Tibial nerve (tissue), 4 donors: ENCODE measurements at places on chromosomes 12 and 14.

DNA sequence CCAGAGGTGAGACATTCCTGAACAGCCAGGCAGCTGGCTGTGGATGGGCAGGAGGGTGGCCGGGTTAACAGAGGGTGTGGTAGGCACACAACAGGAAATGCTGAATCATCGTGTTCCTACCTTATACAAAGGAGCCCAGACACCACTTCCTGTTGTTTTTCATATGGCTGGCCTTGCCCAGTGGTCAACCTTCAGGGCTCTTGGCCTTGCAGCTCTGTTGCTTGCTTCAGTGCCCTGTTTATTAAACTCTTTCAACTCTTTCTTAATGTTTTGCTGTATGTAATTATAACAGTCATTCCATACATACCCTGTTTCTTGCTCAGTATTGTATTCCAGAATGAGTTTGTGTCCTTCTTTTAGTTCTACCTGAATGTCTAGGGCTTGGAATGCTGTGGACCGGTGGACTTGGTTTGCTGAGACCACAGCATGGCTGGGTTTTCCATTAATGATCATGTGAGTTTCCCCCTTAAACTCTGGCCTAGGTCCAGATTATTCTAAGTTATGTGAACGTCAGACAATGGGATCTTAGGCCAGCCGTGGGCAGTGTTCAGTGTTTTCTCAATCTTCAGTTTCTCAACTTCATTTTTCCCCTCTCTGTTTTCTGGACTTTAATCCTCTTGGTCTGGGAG is 11.9 kb downstream of the CFAP54 start:
- H3K27me3 ChIP-seq, result no peaks in the 10 kb centered on the region
- H3K36me3 ChIP-seq, result no peaks in the 10 kb centered on the region
- no peaks in the 10 kb centered on the region for H3K4me1 ChIP-seq
- H3K27ac ChIP-seq, result peak overlapping the region; percentile 23

- no peak overlapping the region for H3K4me3 ChIP-seq
- H3K36me3 ChIP-seq, result no peaks in the 10 kb centered on the region
- DNase-seq, result no peak
- H3K27ac ChIP-seq, result no peak overlapping the region
- H3K27me3 ChIP-seq, result no peaks in the 10 kb centered on the region
Measured at GRCh38 chr14:83184531-83184930, 1650.9 kb upstream of the SEL1L start.

DNA sequence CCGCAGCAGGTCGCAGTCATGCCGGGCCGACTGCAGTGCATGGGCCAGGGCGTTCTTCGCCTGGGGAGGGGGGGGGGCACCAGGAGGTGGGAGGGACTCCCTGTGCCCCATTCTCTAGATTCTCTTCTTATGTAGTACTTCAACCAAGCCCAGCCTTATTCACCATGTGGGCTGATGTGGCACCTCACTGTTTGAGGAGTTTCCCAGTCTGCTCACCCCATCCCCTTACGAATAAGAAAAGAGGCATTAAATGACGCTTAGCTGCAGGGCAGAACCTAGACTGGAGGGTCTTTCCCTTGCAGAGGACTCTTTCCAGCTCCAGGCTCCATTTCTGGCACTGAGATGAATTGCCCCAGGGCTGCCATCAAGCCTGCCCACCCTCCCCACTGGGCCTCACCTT is 12.2 kb downstream of the CMTM5 start:
- DNase-seq, result no peak
- no peak overlapping the region for H3K27ac ChIP-seq
- H3K4me3 ChIP-seq, result no peak overlapping the region

DNA sequence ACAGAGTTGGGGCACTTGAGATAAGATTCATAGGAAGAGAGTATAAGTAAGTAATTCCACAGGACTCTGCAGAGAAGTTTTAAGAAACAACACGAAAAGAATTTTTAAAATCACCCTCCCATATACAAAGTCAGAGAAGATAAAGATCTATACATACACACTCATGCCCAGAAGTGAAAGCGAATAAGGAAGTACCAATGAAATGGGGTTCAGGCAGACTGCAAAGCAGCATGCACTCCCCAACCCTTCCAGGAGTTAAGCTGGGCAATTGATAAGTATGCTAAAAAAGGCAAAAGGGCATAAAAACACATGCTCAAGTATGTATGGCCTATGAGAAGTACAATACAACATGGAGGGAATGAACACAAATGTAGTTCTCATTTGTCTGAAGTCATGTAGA is 246.2 kb upstream of the GRIP1 start:
- DNase-seq, result no peak
- no peaks in the 10 kb centered on the region for H3K36me3 ChIP-seq
- H3K27me3 ChIP-seq, result no peaks in the 10 kb centered on the region

- no peak overlapping the region for H3K4me3 ChIP-seq
- H3K36me3 ChIP-seq, result no peaks in the 10 kb centered on the region
- H3K27ac ChIP-seq, result no peak overlapping the region
- DNase-seq, result no peak
- H3K27me3 ChIP-seq, result no peaks in the 10 kb centered on the region
- H3K4me1 ChIP-seq, result no peaks in the 10 kb centered on the region
Measured at GRCh38 chr14:106651016-106651415, 1124.6 kb downstream of the TMEM121 start.

GRCh38 chr14:24032727-24033418 is 18.9 kb upstream of the CARMIL3 start:
- peaks cover 30% of the 10 kb centered on the region for H3K4me1 ChIP-seq
- no peak overlapping the region for H3K4me3 ChIP-seq
- no peaks in the 10 kb centered on the region for H3K27me3 ChIP-seq
- DNase-seq, result peak; percentile 78
- no peaks in the 10 kb centered on the region for H3K36me3 ChIP-seq
- H3K27ac ChIP-seq, result no peak overlapping the region

- peaks cover 18% of the 10 kb centered on the region for H3K27me3 ChIP-seq
- H3K36me3 ChIP-seq, result no peaks in the 10 kb centered on the region
- DNase-seq, result no peak
- H3K4me3 ChIP-seq, result no peak overlapping the region
Measured at GRCh38 chr14:25053585-25053984, 3.6 kb upstream of the STXBP6 start.

GRCh38 chr12:68824597-68825250 is 16.7 kb downstream of the MDM2 start:
- peaks cover 87% of the 10 kb centered on the region for H3K36me3 ChIP-seq
- H3K4me3 ChIP-seq, result no peak overlapping the region
- H3K27ac ChIP-seq, result no peak overlapping the region
- H3K27me3 ChIP-seq, result no peaks in the 10 kb centered on the region

DNA sequence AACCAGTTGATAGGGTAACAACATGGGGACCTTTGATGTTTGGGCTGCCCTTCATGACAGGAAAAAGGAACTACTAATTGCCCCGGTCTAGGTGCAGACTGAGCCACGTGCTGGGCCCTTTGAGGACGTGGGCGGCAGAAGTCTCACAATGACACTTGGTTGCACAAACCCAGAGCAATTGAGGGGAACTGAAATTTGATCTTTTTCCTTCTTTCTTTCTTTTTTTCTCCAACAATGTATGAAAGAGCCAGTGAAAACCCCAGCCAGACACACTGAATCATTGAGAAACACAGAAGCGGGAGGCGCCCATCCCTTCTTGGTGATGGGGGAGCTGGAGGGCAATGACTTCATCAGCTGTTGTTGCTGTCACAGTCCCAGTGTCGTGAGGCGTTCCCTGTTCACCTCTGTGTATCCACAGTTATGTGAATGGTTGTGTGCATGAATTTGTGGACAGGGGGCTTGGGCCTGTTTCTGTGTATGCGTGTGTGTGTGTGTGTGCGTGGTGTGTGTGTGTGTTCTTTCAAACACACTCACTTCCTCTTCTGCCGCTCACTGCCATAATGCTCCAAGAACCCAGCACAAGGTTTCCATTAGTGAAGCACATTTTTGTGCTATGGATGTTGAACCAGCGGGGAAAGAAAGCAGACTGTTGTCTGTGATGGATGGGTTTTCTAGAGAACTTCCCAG is 137.5 kb upstream of the CCND2 start:
- peak overlapping the region; percentile 16 for H3K27ac ChIP-seq
- H3K27me3 ChIP-seq, result no peaks in the 10 kb centered on the region
- no peak for DNase-seq
- peaks cover 10% of the 10 kb centered on the region for H3K4me1 ChIP-seq
- no peaks in the 10 kb centered on the region for H3K36me3 ChIP-seq
- H3K4me3 ChIP-seq, result no peak overlapping the region

- H3K36me3 ChIP-seq, result no peaks in the 10 kb centered on the region
- no peak overlapping the region for H3K27ac ChIP-seq
- no peaks in the 10 kb centered on the region for H3K4me1 ChIP-seq
- H3K27me3 ChIP-seq, result no peaks in the 10 kb centered on the region
- no peak for DNase-seq
- H3K4me3 ChIP-seq, result no peak overlapping the region
Measured at GRCh38 chr12:32586390-32586789, 92.7 kb upstream of the DNM1L start.
